ENCODE measurements at places on chromosomes 13 and 19. TPM values are rescaled to one million over a fixed set of nuclear protein-coding genes. Genes with fewer than 3 reads are reported as not detected.

DNA sequence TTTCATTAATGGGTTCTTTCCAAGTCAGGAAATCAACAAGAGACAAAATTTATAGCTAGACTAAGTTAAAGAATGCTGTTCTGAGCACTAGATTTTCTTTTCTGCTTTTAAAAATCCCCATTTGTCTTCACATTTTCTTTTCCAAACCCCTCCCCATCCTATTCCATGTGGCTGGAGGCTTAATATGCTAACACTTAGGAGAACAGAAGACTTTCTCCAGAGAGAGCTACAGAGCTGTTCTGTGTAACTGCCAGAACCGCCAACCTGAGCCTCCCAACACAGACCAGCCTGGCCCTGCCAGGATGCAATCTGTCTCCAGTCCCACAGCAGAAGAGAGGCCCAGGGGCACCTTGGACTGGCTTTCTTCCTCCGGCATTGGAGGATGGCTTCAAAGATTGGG is 264.1 kb downstream of the NDFIP2 start:
- DNase-seq: no peak

- no peak for DNase-seq
Measured at GRCh38 chr13:47859165-47859564, 141.9 kb downstream of the SUCLA2 start.

GRCh38 chr13:94309576-94309975 is 169.9 kb downstream of the DCT start:
- DNase-seq: no peak

- DNase-seq: no peak
Measured at GRCh38 chr19:15443838-15444237, 5.9 kb downstream of the WIZ start.

GRCh38 chr13:28047757-28048388 is 52.5 kb downstream of the FLT3 start:
- peak; percentile 9 for DNase-seq

IZUMO4 gene
- 1.3 TPM for total RNA-seq

NECTIN2 gene
- 70.7 TPM for total RNA-seq

DCLK1 gene
- 6.3 TPM for total RNA-seq
